ENCODE measurements at places on chromosomes 1 and 21.

DNA sequence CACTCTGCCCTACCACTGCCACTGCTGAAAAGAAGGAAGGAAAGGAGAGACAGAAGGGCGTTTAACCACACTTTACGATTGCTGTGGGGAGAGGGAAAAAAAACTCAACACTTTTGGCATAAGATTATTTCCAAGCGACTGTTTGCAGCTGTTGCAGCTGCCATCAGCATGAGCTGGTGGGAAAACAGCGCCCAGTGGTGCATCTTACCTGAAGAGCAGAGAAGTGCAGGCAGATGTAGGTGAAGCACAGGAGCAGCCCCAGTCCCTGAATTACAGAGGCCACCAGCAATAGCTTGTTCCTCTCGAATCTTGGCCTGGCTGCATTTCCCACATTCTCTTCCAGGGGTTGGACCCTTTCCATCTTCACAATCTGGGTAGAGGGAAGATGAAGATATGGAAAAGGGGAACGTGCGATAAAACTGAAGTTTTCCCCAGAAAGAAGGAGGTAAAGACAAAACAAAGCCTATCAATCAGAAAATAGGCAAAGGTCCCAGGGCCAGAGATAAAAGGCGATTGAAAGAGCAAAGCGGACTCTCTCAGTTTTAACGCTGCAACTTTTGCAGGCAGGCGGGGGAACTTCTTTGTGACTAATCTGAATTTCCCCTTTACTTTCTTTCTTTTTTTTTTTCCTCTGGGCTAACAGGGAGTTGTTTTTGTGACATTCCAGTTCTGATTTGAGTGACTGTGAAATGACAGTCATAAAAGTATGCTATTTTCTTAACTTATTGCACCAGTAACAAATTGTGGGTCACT is at the start of gene TNFSF4:
Gene TNFSF4 (minus strand): TSS at position 516 of the 753 bp plus-strand sequence. CDS start 155 bp downstream, at position 361.
- DNase-seq = no peak

- DNase-seq = peak; percentile 67
These were observed at the start of gene ELOA for GRCh38 chr1:23743287-23744152. Gene ELOA, plus strand, starts transcription at chr1:23743471. Its CDS starts 33 bp downstream, at chr1:23743504.

- no peak for DNase-seq
These were observed 109.6 kb downstream of the PLPP3 start for GRCh38 chr1:56469640-56470371.

DNA sequence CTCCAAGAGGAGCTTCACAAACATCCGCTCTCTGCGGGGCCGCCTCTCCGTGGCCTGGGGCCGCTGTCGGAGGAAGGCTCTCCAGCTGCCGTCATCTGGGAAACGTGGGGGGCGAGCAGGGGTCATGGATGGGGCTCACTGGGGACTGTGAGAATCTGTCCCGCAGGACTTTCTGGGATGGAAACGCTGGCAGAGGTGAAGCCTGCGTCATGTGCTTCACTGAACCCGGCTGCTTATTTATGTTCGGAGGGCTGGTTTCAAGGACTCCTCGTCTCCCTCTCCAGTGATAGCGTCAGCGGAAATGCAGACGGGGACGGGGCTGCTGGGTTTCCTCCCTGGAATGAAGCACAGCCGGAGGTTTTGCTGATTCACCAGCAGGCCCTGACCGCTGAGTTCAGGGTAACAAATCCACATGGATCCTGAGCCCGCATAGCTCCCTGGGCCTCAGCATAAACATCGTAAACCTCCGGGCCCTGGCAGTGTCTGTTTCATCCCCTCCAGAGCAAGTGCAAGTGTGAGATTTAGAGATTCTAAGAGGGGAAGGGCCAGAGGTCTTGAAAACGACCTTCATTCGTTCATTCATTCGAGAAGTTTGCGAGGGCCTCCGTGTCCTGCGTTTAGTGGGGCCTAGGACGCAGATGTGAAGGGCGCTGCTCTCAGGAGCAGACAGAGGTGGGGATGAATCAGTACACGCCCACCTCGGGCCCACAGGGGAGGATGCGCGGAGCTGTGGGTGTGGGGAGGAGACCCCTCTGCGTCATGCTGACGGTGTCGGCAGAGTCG is 7.0 kb upstream of the POFUT2 start:
- DNase-seq = no peak

GRCh38 chr1:161506336-161507223 is 1.3 kb downstream of the FCGR2A start:
- no peak for DNase-seq

- no peak for DNase-seq
These were observed 946.7 kb upstream of the B3GALT2 start for GRCh38 chr1:194133152-194133551.

GRCh38 chr1:167158813-167159275 is 61.8 kb upstream of the POU2F1 start:
- DNase-seq = no peak

- no peak for DNase-seq
These were observed 132.2 kb downstream of the CLIC6 start for GRCh38 chr21:34800797-34801518.

DNA sequence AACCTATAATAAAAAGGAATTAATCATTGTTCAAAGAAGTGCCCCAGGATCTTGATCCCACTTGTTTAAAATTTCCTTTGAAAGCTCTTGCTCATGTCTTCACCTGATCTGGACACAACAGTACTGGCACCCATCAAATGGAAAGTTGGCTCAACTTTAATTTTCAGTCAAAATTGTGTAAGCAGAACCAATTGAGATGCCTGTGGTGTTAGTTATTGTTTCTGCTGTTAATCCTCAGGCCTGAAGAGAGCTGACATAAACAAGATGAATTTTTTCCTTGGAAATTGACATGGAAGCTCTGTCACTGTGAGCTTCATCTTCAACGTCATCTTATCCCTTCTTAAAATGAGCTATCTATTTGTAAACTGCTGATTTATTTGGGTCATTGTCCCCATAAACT is 88.3 kb upstream of the TNFSF4 start:
- no peak for DNase-seq

- DNase-seq = peak; percentile 96
These were observed at the start of gene GATAD2B for GRCh38 chr1:153922972-153923925. Gene GATAD2B, minus strand, starts transcription at chr1:153922972. Its CDS starts 94,625 bp downstream, at chr1:153828347.

DNA sequence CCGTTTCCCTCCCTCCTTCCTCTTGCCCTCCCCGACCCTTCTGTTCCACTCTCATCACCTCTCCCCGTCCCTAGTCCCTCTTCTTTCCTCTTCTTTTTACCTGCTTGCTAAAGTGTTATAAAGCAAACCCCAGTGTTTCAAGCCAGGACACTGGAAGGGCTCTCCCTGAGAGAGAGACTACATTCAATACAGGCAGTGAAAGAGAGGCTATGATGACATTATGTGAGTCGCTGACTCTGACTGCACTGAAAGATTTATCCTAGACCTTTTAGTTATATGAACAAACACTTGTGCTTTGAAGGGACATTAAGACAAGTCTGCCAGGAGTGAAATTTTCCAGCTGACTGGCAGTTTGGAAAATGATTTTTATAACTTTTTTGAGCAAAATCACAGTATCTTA is 155.7 kb downstream of the S1PR1 start:
- no peak for DNase-seq

Measured in activated T-cell treated with anti-CD3 and anti-CD28 coated beads for 1 hour (primary cell).